NCI-H1417 (cell line): ENCODE measurements at places on chromosomes 3 and 15.

- DNase-seq: no peak
Observed at GRCh38 chr3:132380920-132381319, 36.4 kb upstream of the DNAJC13 start.

DNA sequence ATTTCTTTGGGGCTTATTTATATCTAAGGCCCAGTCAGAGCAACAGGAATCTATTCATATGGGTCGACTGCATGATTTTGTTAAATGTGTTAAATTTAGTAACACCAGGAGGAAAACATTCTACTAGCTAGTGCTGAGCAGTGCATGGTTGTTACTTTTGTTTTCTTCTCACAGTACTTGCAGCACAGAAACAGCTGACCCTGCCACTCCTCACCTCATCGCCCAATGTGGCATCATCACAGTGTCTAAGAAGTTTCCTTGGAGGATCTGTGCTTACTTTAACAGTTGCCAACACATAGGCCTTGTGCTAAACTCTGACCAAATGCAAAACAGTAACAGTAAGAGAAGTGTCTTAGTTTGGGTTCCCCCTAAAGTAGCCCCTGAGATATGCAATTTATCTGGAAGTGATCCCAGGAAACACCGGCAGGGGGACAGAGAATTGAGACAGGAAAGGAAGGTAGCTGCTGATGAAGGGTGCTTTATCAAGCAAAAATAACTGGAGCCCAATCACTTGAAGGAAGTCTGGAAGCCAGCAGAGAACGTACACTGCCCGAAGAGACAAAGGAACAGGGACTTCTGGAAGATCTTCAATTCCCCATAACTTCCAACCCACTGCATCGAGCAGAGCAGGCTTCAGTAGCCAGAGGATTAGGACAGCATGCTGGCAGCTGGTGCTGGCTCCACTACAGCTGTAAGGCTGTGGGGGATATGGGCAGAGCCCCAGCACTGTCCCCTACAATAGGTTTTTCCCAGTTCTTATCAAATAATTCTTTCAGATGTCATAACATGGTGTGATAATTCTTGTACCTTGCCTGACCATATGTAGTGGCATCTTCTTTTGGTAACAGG is 36.0 kb upstream of the ULK4 start:
- no peak for DNase-seq

- no peak for DNase-seq
Observed at GRCh38 chr3:35950021-35950420, 310.7 kb downstream of the ARPP21 start.

GRCh38 chr3:138845181-138845601 is 10.5 kb upstream of the PIK3CB start:
- DNase-seq: no peak

- DNase-seq: no peak
Observed at GRCh38 chr15:91776104-91776503, 77.4 kb upstream of the SLCO3A1 start.

DNA sequence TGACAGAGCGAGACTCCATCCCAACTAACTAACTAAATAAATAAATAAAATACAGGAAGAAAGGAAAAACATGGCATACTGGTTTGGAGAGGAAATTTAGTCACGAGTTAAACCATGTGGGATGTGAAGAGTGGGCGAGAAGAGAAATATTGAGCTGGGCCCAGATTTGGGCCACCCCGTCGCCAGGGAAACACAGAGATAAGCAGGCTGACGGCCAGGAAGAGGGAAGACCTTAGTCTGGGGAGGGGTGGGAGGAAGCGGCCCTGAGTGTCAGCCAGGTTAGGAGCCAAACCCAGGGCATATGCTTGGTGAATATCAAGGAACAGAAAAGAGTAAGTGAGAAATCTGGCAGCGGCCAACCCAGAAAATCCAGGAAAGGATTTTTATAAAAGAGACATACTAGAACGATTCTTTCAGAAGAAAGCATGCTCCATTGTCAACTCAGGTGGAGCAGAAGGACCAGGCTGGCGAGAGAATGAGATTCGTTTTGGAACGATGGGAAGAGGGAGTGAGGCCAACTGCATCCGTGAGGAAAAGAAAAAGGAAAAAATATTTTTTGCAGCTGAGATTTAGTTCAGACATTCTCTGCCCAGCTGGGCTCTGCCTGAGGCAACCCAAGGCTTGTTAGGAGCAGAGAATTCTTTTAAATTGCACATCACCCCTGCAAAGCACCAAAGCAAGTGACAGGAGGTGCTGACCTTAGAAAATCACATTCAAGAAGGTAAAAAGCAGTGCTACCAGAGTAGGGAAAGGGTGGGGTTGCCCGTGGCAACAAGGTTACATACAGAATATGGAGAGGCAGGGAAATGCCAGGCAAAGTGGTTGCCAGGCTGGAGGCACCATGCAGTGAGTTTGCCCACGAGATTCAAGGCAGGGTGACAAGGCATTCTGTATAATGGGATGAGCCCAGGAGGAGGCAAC is 59.3 kb upstream of the RAD18 start:
- DNase-seq: no peak

DNA sequence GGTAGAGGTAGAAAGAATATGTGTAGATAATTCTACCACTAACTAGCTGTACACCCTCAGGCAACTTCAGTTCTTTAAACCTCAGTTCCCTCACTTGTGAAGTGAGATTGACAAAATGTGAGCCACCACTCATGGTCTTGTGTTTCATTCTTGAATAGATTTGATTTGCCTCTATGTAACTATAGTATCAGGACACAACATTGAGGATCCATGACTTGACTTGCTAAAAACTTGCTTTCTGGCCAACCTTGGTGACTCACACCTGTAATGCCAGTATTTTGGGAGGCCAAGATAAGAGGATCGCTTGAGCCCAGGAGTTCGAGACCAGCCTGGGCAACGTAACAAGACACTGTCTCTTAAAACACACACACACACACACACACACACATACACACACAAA is 115.8 kb upstream of the FLNB start:
- no peak for DNase-seq

DNA sequence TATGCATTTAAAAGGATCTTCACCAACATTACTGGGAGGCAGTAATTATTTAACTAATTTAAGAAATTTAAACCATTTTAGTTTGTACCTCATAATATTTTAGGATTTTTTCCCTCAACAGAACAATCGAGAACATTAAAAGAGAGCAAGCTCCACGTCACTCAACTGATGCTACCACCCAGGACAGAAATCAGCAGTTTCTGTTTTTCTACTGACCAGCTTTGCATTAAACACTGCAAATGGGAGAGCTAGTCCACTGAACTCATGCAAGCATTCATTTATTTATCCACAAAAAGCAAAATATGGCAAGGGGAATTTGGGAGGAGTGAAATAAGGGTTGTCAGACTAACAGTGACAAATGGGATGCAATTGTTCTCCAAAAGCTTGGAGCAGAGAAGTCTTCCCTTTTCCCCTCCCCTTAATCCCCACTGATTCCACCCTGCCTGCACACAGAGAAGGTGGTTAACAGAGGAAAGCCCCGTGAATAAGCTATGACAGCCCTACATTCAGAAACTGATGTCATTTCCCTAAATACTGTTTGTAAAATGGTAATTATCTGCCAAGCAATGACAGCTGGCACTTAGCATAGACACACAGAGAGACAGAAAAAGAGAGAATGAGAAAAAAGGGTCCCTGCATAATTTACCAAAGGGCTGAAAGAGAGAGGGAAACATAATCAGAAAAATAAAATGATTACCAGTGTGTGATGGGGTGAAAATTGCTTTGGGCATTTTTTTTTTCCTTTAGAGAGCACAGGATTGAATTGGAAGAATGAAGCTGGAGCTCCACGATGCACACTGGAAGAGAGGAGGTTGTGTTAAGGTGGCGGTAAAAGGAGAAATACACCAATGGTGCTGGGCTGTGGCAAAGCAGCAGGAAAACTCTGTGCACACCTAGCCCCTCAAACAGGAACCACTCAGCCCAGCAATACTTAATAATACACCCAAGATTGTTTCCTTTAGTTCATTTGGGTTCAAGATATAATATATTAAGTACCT is 777.4 kb downstream of the TUSC7 start:
- DNase-seq: peak; percentile 47

- DNase-seq: no peak
Observed at GRCh38 chr3:164458986-164459385, 619.3 kb downstream of the SI start.

DNA sequence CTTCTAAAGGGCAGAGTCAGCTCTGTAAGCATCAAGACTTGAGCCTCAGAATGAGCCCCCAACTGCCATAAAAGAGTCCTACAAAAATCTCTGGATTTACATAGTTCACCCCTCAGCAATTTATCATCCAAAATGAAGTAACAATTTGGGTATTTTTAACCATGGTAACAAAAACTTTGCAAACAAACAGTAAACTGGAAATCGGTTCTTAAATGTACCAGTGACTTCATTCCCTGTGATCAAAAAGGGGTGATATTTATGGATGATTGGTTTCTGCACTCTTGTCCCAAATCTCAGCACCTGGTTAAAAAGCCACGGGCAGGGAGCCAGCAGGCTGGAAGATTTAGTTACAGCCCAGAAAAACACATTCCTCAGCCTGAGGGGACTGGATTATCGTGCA is 73.6 kb downstream of the TFG start:
- no peak for DNase-seq

GRCh38 chr3:46378426-46378942 is 7.7 kb downstream of the CCR5 start:
- DNase-seq: peak; percentile 7

DNA sequence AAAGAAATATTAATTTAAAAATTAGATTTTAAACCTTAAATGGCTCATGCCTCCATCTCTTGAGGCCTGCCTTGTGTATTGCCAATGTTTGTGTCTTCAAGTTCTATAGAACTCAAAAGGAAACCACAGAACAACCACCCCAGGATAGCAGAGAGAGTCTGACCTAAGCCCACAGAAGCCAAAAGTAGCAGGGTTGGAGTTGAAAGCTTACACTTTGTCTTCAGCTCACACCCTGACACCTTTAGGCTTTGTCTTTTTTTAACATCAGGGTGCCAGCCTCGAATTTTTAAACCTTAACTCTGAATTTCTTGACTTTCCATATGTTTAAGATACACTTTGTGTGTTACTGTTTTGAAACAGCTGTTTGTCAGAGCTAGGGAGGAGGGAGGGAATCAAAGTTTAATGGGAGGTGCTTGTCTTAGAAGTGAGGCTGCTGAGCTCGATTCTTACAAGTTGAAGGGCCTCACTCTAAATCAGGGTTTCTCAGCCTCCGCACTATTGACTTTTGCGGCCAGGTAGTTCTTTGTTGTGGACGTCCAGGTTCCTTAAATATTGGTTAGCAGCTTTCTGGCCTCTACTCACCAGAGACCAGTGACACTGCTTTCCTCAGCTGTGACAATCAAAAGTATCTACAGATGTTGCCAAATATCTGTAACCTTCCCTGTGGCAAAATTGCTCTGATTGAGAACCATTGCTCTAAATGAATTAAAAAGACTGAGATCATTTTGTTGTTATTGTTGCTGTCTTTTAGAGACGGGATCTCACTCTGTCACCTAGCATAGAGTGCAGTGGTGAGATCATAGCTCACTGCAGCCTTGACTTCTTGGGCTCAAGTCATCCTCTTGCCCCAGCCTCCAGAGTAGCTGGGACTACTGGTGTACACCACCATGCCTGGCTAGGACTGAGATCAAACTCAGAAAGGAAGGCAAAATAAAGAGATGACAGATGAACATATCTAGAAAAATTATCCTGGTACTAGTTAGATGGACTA is 139.2 kb upstream of the EOMES start:
- DNase-seq: no peak

DNA sequence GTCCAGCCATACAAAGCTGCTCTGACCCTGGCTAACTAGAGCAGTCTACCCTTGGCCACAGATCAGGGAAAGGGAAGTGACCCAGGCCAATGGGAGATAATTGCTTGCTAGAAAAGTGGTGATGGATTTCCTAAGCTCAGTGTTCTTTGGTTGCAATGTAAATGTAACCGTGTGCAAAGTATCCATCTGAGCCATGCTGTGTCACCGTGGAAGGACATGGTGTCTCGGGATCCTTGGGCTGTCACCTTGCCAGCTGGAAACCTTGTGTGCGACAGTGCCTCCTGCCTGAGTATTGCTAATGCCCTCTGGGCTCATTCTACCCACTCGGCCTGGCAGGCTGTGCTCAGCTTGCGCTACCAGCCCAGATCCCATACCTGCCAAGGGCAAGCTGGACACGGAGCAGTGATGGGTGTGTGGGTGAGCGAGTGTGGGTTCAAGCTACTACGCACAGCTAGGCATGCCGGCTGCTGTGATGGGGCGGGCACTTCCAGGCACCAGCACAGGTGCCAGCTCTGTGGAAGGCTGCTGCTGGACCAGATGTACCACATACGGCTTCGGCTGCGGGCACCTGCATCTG is 10.7 kb upstream of the SIAH2 start:
- DNase-seq: no peak

DNA sequence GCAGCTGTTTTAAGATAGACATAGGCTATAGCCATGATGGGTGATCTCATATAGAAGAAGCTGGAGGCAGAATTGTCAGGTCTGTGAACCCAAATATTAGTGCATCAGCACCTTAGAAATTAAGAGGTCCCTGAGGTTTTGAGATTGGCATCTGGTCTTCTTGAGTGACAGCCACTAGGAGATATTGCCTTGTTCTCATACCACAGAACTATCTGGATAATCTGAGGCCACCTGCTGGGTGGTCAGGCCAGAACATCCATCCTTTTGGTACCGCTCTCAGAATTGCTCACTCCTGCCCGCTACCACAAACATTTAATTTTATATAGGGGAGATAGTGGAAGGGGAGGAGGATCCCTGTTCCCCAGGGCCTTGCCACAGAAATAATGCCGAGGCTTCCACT is 210.6 kb upstream of the ZPLD1 start:
- DNase-seq: no peak

- DNase-seq: no peak
Observed at GRCh38 chr3:113265231-113265630, 53.9 kb downstream of the BOC start.

DNA sequence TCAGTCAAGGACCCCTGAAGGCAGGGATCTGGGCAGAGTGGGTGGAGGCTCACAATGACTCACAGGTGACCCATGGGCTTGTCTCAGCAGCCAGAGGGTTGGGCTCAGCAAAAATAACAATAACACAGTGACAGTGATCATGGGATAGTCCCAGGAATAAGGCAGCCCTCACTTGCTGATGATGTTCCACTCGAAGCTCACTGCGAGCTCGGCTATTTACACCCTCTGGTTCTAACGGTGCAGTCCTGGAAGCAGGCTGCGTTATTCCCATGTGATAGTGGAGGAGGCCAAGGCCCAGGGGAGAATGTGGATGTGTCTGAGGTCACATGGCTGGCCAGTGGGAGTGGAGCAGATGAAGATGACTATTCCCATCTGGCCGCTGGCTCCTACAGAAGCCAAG is 16.2 kb downstream of the CCDC33 start:
- no peak for DNase-seq
